Osteocyte (in vitro differentiated cells): ENCODE measurements at places on chromosomes 11 and 22. TPM values are rescaled to one million over a fixed set of nuclear protein-coding genes. Genes with fewer than 3 reads are reported as not detected.

Gene SYNGR1
- 24.0 and 26.6 TPM in 2 replicates for total RNA-seq

Gene SLC43A3
- 14.9 and 17.1 TPM in 2 replicates for total RNA-seq

Gene CLCF1
- total RNA-seq, result 7.2 and 7.8 TPM in 2 replicates

Gene FXYD6
- total RNA-seq, result 0.99 and 1.7 TPM in 2 replicates

Gene FOSL1
- 37.2 and 38.0 TPM in 2 replicates for total RNA-seq

Gene SLC15A3
- total RNA-seq, result 11.6 and 14.6 TPM in 2 replicates

Gene CLTCL1
- total RNA-seq, result 7.9 and 10.1 TPM in 2 replicates

Gene NFRKB
- total RNA-seq, result 26.0 and 28.2 TPM in 2 replicates

Gene MRGPRX3
- not detected in 2 replicates for total RNA-seq

GRCh38 chr22:32478994-32479393 is 4.4 kb downstream of the FBXO7 start:
- no peak overlapping the region for H3K27ac ChIP-seq
- H3K36me3 ChIP-seq, result peaks cover 8% of the 10 kb centered on the region
- no peaks in the 10 kb centered on the region for H3K27me3 ChIP-seq
- peaks cover 7% of the 10 kb centered on the region for H3K4me1 ChIP-seq
- no peak for DNase-seq

DNA sequence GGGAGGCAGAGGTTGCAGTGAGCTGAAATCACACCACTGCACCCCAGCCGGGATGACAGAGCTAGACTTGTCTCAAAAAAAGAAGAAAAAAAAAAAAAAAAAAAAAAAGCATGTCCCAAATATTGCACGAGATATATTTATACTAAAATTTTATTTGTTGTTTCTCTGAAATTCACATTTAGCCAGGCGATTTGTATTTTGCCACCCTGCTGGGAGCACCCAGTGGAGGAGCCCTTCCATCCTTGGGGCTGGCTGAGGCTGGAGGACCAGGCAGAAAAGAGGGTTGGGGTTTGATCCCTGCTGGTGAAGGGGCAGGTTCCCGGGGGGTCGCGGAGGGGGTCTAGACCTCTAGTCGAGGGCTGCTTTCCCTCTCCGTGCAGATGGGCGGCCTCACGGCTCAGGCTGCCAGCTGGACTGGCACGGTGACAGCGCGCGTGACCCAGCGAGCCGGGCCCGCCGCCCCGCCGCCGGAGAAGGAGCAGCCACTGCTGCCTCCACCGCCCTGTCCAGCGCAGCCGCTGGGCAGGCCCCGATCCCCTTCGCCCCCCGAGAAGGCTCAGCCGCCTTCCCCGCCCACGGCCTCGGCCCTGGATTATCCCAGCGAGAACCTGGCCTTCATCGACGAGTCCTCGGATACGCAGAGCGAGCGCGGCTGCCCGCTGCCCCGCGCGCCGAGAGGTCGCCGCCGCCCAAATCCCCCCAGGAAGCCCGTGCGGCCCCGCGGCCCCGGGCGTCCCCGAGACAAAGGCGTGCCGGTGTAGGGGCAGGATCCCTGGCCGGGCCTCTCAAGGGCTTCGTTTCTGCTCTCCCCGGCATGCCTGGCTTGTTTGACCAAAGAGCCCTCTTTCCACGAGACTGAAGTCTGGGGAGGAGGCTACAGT is 952 bp upstream of the CATSPERZ start:
- peak overlapping the region; percentile 55 for H3K4me3 ChIP-seq
- H3K36me3 ChIP-seq, result no peaks in the 10 kb centered on the region
- H3K4me1 ChIP-seq, result peaks cover 33% of the 10 kb centered on the region
- DNase-seq, result no peak

DNA sequence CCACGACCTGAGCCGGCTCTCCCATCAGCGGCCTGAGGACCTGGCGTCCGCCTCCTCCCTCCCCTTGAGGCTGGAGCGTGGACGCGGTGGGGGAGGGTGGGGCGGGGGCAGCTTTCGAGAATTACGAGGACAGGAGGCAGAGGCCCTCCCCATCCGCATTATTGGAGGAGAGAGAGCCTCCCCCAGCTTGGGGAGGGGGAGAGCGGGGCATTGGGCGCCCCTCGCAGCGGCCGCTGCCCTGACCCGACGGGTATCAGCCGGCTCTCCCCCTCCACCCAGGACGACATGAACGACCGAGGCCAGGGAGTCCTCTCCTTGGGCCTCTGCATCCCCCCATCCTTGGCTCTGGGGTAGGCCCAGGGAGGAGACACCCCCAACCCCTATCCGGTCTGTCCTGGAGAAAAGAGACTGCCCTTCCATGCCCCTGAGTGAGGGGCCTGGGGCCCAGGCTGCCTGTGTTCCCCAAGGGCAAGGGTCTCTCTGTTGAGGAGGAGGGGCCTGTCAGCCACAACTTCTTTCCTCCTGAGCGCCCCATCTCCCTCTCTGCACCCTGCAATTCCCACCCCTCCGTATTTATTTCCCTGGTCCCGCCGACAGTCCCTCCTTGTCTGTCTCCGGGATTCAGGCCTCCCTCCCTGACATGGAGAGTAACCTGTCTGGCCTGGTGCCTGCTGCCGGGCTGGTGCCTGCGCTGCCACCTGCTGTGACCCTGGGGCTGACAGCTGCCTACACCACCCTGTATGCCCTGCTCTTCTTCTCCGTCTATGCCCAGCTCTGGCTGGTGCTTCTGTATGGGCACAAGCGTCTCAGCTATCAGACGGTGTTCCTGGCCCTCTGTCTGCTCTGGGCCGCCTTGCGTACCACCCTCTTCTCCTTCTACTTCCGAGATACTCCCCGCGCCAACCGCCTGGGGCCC is 495 bp downstream of the GPR137 start:
- H3K27me3 ChIP-seq, result peaks cover 7% of the 10 kb centered on the region
- H3K4me3 ChIP-seq, result peak overlapping the region; percentile 70
- no peak for DNase-seq
- H3K36me3 ChIP-seq, result peaks cover 9% of the 10 kb centered on the region

DNA sequence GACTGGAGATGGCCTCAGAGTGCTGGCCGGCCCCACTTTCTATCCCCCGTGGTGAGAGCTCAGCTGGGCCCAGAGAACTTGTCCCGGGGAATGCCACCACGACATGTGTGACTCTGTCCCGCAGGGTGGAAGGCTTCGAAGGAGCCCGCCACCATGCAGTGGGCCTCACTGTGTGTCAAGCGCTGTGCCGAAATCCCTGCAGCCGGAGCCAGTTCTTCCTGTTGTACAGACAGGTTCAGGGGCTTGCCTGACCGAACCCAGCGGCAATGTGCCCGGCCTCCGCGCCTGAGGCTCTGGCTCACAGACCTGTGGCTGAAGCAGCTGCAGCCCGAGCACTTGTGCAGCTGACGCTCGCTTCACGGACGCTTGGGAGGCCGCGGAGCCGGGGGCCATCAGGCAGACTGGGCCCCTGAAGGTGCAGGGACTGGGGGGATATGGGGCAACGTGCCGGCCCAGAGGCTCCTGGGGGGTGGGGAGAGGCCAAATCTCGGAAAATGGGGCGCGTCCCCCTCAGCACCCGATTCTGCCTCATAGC is 650 bp downstream of the PPM1F start:
- no peaks in the 10 kb centered on the region for H3K36me3 ChIP-seq
- H3K4me3 ChIP-seq, result peak overlapping the region; percentile 86
- H3K27ac ChIP-seq, result no peak overlapping the region
- H3K27me3 ChIP-seq, result no peaks in the 10 kb centered on the region

GRCh38 chr22:30212363-30212995 is 34.1 kb downstream of the LIF start:
- no peak for DNase-seq
- no peaks in the 10 kb centered on the region for H3K36me3 ChIP-seq
- no peak overlapping the region for H3K4me3 ChIP-seq
- H3K27me3 ChIP-seq, result no peaks in the 10 kb centered on the region

- peaks cover 28% of the 10 kb centered on the region for H3K27me3 ChIP-seq
- no peaks in the 10 kb centered on the region for H3K4me1 ChIP-seq
- H3K27ac ChIP-seq, result no peak overlapping the region
- no peak for DNase-seq
- no peaks in the 10 kb centered on the region for H3K36me3 ChIP-seq
These were observed 382.9 kb downstream of the BRD1 start for GRCh38 chr22:49444781-49445180.

DNA sequence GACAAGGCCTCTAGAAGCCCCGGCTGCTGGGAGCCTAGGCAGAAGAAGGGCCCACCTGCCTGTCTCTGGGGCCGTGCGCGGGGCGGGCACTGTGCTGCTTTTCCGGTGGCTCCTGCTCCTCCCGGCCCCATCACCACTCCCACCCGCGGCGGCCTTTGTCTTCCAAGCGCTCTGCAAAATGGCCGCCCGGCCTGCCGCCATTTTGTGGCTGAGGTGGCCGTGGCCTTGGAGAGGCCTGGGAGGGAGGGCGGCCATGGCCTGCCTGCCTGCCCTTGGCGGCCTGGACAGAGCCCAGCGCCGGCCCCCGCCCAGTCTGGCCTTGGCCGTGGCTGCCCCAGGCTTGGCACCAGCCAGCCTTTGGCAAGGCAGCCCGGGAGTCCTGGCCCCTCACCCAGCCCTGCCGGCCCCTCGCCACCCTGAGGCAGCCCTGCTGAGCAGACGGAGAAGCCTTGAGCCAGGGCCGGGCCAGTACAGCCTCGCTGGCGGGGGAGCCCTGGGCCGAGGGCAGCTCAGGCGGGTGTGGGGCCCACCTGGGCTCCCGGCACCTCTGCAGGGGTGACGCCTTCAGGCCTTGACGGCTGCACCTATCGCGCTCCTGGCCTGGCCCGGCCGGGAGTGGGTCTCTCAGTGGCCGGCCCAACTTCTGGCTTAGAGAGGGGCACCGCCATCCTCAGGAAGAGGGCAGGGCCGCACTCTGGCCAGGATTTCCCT is 46.0 kb upstream of the PPARA start:
- H3K36me3 ChIP-seq, result peaks cover 26% of the 10 kb centered on the region
- H3K4me3 ChIP-seq, result no peak overlapping the region
- H3K27ac ChIP-seq, result peak overlapping the region; percentile 88
- no peaks in the 10 kb centered on the region for H3K27me3 ChIP-seq
- no peak for DNase-seq
- peaks cover 61% of the 10 kb centered on the region for H3K4me1 ChIP-seq

DNA sequence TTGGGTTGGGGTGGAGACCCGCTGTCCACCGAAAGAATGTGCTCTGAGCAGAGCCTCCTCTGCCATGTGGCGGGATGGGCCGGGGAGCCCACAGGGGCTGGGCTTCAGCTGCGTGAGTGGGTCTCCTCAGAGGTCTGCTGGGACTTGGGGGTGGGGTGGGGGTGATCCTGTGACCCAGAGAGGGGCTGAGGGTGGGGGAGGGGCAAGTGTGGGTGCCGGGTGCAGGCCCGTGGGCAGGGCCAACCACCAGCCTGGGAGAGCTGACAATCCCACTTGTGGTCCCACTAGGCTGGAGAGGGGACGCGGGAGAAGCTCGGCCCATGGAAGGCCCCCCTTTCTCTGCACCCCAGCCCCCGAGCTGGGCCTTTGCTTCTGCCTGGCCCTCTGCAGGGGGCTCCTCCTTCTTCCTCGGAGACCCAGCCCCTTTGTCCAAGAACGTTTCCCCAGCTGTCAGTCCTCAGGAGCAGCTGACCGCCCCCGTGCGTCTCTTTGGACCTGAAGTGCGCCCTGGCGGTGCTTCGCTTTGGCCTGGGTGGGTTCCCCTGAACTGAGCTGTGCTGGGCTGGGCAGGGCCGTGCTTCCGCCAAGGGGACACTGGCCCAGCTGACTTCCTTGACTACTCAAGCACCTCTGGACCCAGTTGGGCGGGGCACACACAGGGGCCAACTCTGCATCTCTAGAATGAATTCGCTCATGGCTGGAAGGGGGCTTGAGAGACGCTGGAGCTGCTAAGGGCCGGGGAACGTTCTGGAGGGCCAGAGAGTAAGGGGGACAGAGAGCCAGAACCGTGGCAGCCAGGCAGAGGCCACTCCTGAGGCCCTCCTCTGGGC is 30.2 kb downstream of the OSBPL5 start:
- no peak overlapping the region for H3K27ac ChIP-seq
- no peaks in the 10 kb centered on the region for H3K27me3 ChIP-seq
- no peak overlapping the region for H3K4me3 ChIP-seq
- DNase-seq, result no peak
- peaks cover 10% of the 10 kb centered on the region for H3K4me1 ChIP-seq

DNA sequence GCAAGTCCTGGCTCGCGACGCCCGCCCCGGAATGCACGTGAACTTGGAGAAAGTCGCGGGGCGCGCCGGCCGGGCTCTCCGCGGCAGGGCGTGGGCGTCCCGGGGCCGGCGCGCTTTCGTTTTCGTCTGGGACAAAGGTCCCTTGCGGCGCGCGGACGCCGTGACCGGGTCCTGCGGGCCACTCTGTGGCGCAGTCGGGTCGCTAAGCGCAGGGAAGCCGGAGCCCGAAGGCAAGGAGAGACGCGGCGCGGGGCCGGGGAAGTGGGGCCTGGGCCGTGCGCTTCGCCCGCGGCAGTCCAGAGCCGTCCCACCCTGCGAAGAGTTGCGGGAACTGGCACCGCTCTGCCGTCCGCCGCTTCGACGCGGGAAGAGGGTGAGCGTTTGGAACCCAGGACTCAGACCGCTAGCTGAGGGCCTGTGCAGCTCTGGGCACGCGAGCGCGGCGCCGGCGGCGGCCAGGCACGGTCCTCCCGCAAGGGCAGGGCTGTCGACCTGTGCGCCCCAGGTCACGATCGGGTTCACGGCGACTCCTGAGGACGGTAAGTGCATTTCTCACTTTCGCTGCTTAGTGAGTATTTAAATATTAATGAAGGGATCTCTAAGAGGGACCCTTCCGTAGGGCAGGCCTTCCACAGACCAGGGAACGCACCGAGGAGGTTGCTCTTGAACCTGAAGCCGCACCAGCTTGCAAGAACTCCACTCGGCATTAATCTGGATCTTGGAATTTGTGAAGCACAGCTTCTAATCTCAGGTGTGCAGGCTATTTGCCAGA is 78.0 kb upstream of the PPARA start:
- H3K4me3 ChIP-seq, result peak overlapping the region; percentile 89
- peak overlapping the region; percentile 85 for H3K27ac ChIP-seq
- no peaks in the 10 kb centered on the region for H3K27me3 ChIP-seq
- peaks cover 64% of the 10 kb centered on the region for H3K4me1 ChIP-seq
- DNase-seq, result no peak

- no peaks in the 10 kb centered on the region for H3K4me1 ChIP-seq
- DNase-seq, result no peak
- no peaks in the 10 kb centered on the region for H3K36me3 ChIP-seq
- H3K27me3 ChIP-seq, result peaks cover 64% of the 10 kb centered on the region
- H3K27ac ChIP-seq, result no peak overlapping the region
- no peak overlapping the region for H3K4me3 ChIP-seq
These were observed 13.5 kb upstream of the CRY2 start for GRCh38 chr11:45833761-45834160.

- H3K27ac ChIP-seq, result no peak overlapping the region
- no peaks in the 10 kb centered on the region for H3K36me3 ChIP-seq
- no peak for DNase-seq
- H3K4me3 ChIP-seq, result no peak overlapping the region
These were observed 57.0 kb downstream of the NAT10 start for GRCh38 chr11:34162493-34162820.

- DNase-seq, result no peak
- H3K4me1 ChIP-seq, result peaks cover 6% of the 10 kb centered on the region
- no peak overlapping the region for H3K27ac ChIP-seq
- H3K4me3 ChIP-seq, result no peak overlapping the region
These were observed 126.3 kb downstream of the FEZ1 start for GRCh38 chr11:125369808-125370207.

DNA sequence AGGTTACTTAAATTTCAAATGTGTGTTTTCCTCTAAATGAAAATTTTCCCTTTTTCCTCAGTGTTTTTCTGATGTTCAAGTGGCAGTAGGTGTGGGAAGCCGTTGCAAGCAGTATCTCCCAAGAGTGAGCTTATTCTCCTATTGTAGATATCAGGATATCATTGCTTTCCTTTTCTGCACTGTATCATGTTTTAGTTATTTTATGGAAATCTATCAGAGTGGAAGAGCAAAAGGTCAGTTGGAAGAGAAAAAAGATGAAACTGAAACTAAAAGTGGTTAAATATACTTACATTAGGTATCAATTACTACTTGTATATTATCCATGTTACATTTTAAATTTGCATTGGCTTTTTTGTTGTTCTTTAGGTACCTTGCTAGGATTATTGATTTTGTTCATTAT is 57.0 kb downstream of the PDE3B start:
- H3K27me3 ChIP-seq, result peaks cover 10% of the 10 kb centered on the region
- no peak overlapping the region for H3K4me3 ChIP-seq
- no peak for DNase-seq
- no peaks in the 10 kb centered on the region for H3K36me3 ChIP-seq
- H3K4me1 ChIP-seq, result no peaks in the 10 kb centered on the region
